Activated CD4-positive, alpha-beta T cell treated with anti-CD3 and anti-CD28 coated beads for 4 hours (primary cell): ENCODE measurements at places on chromosomes 11 and 22.

- no peak for DNase-seq
Observed at GRCh38 chr11:110077831-110078325, 15.3 kb upstream of the ZC3H12C start.

DNA sequence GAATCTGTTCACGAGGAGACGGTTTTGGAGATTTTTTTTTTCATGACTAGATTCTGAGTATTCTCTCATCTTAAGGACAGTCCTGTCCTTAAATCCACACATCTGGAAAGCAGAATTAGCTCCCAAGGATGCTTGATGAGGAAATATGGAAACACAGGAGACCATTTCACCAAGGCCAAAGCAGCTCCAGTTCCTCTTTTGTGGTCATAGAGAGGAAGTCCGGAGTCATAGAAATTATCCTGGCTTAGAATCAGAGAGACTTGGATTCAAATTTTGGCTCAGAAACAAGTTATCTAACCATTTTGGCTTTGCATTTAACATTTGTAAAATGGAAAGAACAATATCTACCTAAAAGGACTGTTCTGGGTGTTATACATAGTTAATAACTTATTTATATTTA is 7.3 kb upstream of the TEAD1 start:
- DNase-seq: no peak

- DNase-seq: no peak
Observed at GRCh38 chr11:75795276-75796090, 19.5 kb upstream of the UVRAG start.

DNA sequence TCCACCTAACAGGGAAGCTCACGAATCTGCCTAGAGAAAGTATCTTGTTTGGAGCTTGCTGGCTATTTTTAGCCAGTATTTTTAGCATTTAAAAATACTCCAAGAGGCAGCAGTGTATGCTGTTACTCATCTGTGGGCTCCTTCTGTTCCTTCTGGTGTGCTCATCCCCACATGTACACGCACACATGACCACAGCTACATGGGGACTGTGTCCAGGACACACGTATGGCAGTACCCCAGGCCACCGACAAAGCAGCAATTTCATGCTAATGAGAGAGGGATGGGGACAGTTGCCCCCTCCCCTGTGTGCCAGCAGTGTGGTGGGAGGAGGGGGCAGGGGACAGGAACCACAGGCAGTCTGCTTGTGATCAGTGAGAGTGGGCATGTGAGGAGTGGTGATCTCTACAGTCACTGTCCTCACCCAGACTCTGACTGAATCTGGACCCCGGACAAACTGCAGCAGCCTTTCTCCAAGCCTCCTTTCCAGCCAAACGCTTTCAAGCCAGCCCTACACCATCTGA is 16.4 kb downstream of the USP2 start:
- DNase-seq: no peak
